ENCODE measurements at places on chromosomes 7 and 10.

- no peak for DNase-seq
These were observed 50.6 kb downstream of the GRID2IP start for GRCh38 chr7:6500691-6501090.

DNA sequence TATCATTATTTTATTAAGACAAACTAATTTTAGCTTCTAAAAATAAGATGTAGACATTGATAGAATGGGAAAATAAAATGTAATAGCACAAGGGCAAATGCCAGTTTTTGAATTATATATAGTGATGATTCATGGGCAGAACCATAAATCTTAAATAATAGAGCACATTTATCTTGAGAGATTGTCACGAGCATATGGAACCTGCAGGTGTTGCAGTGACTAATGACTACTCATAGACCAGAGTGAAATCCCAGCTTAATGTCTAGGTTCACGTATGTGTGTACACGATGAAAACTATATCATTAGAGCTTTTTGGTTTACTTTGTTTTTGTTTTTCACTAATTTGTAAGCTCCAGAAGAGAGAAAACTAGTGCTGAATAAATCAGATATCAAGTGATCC is 150.2 kb upstream of the CACNA2D1 start:
- no peak for DNase-seq

- DNase-seq, result no peak
These were observed 18.4 kb downstream of the TRIM24 start for GRCh38 chr7:138478499-138478908.

DNA sequence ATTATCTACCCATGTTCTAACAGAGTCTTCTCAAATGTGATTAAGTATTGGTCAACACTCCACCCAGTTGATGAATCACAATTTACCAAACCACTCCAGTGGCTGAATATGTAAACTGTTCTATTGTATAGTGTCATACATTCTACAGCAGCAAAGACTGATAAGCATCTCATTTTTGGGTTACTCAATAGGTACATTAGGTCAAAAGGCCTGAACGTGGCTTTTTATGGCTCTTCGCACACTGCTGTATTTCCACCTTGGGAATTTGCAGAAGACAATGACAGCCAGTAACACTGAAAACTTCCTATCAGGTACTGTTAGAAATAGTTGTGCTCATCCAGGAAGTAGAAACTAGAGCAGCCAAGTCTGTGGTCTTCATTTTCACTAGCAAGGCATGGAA is 166.9 kb downstream of the GLI3 start:
- no peak for DNase-seq

- no peak for DNase-seq
These were observed 71.0 kb downstream of the CELF2 start for GRCh38 chr10:11088709-11089108.

- no peak for DNase-seq
These were observed 52.8 kb upstream of the PTER start for GRCh38 chr10:16384021-16384420.

- DNase-seq, result no peak
These were observed 10.7 kb downstream of the FGL2 start for GRCh38 chr7:77188731-77189437.

- no peak for DNase-seq
These were observed 11.5 kb downstream of the C10orf71 start for GRCh38 chr10:49310460-49310859.

- DNase-seq, result no peak
These were observed 1183.7 kb upstream of the SORCS1 start for GRCh38 chr10:108348215-108348614.

DNA sequence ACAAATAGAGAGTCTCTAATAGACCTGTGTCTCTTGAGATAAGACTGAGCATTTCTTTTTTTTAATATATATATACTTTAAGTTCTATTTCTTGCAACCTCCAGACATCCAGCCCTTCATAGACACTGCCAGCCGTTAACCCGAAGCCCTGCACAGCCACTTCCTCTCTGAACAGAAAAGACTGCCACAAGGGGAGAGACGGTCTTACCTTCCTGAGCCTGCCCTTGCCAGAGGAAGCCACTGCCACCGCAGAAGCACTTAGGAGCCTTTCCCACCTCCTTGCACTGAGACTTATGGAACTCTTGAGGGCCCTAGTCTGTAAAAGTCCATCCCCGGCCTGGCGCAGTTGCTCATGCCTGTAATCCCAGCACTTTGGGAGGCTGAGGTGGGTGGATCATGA is 31.8 kb upstream of the PRSS1 start:
- DNase-seq, result peak; percentile 9

GRCh38 chr10:15486404-15486803 is 115.3 kb upstream of the FAM171A1 start:
- no peak for DNase-seq

GRCh38 chr10:77436257-77436975 is 201.2 kb downstream of the KCNMA1 start:
- no peak for DNase-seq

GRCh38 chr10:28902215-28902614 is 224.9 kb downstream of the BAMBI start:
- no peak for DNase-seq

- no peak for DNase-seq
These were observed 138.7 kb downstream of the BTAF1 start for GRCh38 chr10:92062273-92062672.
